ENCODE measurements at places on chromosomes 11 and 22.

DNA sequence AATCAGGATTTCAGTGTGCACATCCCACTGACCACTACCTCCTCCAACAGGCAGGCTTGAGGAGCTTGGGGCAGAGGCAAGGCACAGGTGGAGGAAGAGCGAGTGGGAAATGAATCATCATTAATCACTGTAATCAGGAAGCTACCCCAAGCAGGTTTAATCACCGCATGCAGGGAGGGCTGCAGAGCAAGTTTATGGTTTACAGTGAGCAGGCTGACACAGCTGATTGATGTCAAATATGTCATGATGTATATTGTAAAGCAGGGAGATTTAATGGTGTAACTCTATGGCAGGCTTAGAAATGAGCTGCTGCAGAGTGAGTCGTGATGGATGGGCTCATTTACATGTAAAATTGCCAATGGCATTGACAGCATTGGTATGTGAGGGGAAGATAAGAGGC lies 441.0 kb downstream of the NTM start:
- DNase-seq: no peak
- H3K4me1 ChIP-seq: peaks cover 3% of the 10 kb centered on the region
- H3K27me3 ChIP-seq: peaks cover 43% of the 10 kb centered on the region
- no peak overlapping the region for H3K4me3 ChIP-seq
- no peak overlapping the region for H3K27ac ChIP-seq

DNA sequence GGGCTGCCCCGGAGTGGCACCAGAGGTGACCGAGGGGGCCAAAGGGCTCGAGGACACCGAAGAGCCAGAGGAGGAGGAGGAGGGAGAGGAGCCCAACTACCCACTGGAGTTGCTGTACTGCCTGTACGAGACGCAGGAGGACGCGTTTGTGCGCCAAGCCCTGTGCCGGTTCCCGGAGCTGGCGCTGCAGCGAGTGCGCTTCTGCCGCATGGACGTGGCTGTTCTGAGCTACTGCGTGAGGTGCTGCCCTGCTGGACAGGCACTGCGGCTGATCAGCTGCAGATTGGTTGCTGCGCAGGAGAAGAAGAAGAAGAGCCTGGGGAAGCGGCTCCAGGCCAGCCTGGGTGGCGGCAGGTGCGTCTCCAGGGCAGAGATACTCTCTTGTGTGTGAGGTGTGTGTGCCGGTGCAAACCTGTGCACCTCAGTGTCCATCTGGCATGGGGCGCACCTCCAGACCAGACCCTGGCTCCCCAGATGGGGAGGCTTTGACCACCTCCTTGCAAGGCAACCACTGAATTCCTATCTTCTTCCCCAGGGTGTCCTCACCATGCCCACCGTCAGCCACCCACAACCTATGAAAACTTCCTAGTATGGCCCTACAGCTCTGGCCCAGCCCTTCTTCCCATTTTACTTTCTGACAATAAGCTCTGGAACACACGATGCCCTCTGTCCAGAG lies 3.4 kb downstream of the NLRP6 start:
- no peak for DNase-seq
- no peaks in the 10 kb centered on the region for H3K36me3 ChIP-seq
- peaks cover 11% of the 10 kb centered on the region for H3K4me1 ChIP-seq

DNA sequence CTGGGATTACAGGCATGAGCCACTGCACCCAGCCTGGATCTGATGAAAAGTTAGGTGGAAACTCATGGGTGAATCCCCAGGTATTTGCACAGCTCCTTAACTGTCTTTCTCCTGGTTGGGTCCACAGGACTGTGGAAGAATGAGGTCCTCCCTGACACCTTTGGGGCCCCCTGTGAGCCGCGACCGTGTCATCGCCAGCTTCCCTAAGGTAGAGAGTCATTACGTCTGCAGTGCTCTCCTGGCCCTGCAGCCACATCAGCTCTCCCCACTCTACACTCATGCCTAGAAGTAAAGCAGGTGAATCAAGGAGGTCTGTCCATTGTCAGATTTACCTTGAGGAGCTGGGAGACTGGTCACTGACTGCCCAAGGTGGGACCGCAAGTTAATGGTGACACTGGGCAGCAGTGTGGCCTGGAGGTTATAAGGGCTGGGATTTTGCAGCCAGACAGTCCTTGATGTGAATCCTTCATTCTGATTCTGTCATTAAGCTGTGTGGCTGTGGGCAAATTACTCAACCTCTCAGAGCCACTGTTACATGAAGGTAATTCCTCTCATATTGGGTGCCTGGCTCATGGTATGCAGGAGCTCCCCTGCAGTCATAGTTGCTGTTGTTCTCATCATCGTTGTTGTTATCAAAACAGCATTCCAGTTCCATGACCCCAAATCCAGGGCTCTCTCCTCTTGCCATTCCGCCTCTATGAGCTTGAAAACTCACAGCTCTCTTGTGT lies 1.4 kb downstream of the RAB36 start:
- DNase-seq: no peak
- no peaks in the 10 kb centered on the region for H3K27me3 ChIP-seq
- H3K27ac ChIP-seq: peak overlapping the region; percentile 25
- H3K4me1 ChIP-seq: peaks cover 44% of the 10 kb centered on the region
- peaks cover 6% of the 10 kb centered on the region for H3K36me3 ChIP-seq

DNA sequence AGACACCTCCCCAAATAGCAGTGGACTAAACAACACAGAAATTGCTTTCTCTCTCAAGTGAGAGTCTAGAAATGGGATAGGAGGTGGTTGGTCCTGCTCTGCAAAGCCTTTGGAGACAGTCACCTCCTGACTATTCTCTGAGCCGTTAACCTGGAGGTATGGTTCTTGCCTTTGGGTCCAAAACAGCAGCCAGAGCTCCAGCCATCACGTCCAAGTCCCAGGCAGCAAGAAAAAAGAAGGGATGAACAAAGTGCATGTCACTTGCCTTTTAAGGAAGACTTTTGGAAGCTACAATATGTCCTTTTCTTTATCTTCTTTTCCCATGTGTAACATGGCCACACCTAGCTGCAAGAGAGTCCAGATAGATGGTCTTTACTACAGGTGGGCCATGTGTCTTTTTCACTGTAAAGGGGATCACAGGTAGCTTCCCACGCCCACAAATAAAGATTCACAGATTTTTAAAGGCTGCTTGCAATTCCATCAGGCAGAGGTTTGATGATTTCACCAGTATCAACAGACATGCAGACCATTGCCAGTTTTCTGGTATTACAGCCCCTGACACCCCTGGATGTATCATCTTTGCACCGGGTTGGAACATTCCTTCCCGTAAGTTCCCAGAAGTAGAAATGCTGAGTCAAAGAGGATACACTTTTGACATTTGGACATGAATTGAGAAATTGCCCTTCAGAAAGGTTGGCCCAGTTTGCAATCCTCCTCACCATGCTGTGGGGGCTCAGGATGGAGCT lies 66.0 kb downstream of the MYEOV start:
- no peak for DNase-seq
- no peak overlapping the region for H3K4me3 ChIP-seq
- H3K27me3 ChIP-seq: no peaks in the 10 kb centered on the region
- no peaks in the 10 kb centered on the region for H3K36me3 ChIP-seq
- no peak overlapping the region for H3K27ac ChIP-seq

GRCh38 chr11:119888119-119888518 lies 159.1 kb upstream of the NECTIN1 start:
- H3K27ac ChIP-seq: no peak overlapping the region
- peaks cover 16% of the 10 kb centered on the region for H3K27me3 ChIP-seq
- DNase-seq: no peak
- H3K4me1 ChIP-seq: peaks cover 17% of the 10 kb centered on the region
- H3K4me3 ChIP-seq: no peak overlapping the region

- no peaks in the 10 kb centered on the region for H3K27me3 ChIP-seq
- H3K36me3 ChIP-seq: no peaks in the 10 kb centered on the region
- H3K27ac ChIP-seq: no peak overlapping the region
Observed at GRCh38 chr11:123800036-123800435, 6.1 kb downstream of the OR6M1 start.

GRCh38 chr11:103622296-103622695 lies 414.1 kb upstream of the DDI1 start:
- no peak for DNase-seq
- no peak overlapping the region for H3K4me3 ChIP-seq
- H3K36me3 ChIP-seq: no peaks in the 10 kb centered on the region
- no peaks in the 10 kb centered on the region for H3K27me3 ChIP-seq

All from mesothelial cell of epicardium (in vitro differentiated cells).